ENCODE measurements at places on chromosomes 12 and 14.

- no peak for DNase-seq
Measured at GRCh38 chr12:16605642-16606116, 283 bp downstream of the LMO3 start.

GRCh38 chr12:79926951-79927350 is 7.9 kb downstream of the PPP1R12A start:
- DNase-seq: no peak

- no peak for DNase-seq
Measured at GRCh38 chr12:132190012-132190755, 45.9 kb downstream of the NOC4L start.

DNA sequence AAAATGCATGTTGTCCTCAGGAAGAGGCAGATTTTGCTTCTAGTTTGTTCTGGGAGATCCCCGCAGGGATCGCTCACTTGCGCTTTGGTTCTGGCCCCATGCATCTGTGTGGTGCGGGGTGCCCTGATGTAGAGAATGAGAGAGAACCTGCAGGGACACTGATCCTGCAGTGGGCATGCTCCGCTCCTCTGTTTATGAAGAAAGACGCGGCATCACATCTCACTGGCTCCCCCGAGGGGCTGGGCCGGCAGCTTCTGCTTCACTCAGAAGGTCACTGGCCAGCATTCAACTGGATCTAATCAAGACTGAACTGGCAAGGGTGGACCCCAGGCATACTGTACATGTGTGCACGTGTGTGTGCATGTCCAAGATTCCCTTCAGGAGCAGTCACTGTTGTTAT is 164.2 kb downstream of the CALM1 start:
- DNase-seq: no peak

- no peak for DNase-seq
Measured at GRCh38 chr12:52285172-52285745, 6.1 kb downstream of the KRT81 start.

GRCh38 chr12:21828779-21829178 is 54.3 kb upstream of the KCNJ8 start:
- no peak for DNase-seq

GRCh38 chr12:19140381-19141236 is 11.1 kb downstream of the PLEKHA5 start:
- DNase-seq: no peak

DNA sequence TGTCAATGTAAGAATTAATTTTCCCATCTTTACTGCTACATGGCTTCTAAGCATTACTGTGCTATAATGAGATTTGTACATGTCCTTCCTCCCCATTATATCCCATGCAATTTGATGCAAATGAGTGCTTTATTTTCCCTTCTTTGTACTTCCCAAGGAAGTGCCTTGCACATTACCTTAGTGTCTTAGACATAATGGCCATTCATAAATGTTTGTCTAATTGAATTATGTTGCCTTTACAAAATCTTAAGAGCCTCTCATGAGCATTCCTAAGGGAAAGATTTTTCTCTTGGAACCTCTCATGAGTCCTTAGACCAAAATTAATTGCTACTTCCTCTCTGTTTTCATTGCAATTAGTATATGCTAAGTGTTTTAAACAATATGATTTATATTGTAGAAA is 741.7 kb downstream of the RERGL start:
- no peak for DNase-seq

- DNase-seq: no peak
Measured at GRCh38 chr14:100504372-100505078, 82.7 kb downstream of the BEGAIN start.

DNA sequence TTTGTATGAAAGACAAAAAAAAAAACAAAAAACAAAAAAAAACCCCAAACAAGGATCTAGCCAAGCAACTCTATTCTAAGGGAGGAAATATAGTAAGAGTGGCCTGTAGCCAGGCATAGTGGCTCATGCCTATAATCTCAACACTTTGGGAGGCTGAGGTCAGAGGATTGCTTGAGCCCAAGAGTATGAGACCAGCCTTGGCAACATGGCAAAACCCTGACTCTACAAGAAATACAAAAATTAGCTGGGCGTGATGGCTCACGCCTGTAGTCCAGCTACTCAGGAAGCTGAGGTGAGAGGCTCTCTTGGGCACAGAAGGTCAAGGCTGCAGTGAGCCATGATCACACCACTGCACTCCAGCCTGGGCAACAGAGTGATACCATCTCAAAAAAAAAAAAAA is 47.9 kb downstream of the TMEM117 start:
- no peak for DNase-seq

DNA sequence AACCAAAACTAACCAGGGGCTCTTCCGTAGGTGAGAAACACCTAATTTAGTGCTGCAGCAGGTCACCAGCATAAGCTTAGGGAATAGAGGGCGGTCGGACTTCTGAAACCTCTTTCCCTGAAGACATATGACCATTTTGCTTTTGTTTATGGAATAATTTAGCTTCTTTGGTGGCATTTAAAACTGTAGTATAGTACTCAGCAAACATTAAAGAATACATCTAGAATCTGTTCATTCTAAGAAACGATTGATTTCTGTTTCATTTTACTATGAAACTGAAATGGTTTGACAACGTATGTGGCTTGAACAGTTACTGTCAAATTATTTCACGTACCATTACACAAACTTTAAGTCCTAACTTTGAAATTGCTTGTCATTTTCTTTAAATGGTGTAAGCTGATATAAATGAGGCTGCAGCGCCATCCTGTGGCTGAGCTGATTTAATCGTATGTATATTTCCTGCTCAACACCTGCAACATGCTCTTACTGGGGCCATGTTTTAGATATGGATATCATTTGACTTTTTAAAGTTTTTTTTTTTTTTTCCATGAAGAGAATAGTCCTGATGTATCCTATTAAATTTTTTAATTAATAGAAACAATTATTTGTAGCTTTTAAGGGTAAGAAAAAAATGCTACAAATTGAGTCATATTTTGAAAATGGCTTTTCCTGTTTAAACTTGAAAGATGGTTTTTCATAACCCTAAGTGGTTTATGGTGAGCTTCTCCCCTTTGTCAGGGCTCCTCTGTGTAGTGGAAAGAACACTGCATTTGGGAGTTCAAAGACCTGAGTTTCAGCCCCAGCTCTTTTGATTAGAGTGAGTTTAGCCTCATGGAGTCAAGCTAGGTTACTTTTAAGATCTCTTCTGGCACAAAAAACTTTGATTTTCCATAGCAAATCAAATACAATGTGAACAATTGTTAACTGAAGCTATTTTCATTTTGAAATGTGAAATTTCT is 27.4 kb downstream of the CFAP54 start:
- peak; percentile 90 for DNase-seq

DNA sequence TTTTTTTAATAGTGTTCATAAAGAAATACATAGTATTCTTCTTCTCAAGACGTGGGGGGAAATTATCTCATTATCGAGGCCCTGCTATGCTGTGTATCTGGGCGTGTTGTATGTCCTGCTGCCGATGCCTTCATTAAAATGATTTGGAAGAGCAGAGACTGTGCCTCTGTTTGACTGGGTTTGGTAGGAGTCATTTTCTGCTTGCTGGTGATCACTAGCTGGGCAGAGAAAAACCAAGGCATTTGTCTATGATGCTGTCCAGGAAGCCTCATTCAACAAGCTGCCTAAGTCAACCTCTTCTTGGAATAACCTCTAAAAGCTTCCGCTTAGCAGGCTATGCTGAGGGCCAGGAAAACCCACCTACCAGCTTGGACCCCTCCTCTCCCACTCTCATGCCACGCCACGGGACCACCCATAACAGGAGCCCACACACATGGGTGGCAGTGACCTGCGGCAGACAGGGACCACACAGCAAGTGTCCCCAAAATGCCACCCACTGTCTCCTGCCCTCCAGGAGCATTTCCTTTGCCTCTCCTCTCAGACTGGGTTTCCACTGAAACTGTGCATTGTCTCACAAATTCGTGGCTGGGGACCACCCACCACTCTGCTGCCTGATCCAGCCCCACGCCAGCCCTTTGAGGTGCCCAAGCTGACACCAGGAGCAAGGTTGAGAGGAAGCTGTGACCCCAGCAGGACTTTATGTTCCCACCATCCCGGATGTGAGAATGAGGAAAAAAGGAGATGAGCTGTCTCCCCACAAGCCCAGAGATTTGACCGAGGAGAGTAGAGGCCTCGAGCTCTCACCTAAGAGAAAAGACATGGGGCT is 36.8 kb downstream of the DAD1 start:
- no peak for DNase-seq

- DNase-seq: no peak
Measured at GRCh38 chr14:103220134-103220981, 97.1 kb downstream of the TNFAIP2 start.

- DNase-seq: no peak
Measured at GRCh38 chr14:89336338-89336737, 80.7 kb downstream of the FOXN3 start.

DNA sequence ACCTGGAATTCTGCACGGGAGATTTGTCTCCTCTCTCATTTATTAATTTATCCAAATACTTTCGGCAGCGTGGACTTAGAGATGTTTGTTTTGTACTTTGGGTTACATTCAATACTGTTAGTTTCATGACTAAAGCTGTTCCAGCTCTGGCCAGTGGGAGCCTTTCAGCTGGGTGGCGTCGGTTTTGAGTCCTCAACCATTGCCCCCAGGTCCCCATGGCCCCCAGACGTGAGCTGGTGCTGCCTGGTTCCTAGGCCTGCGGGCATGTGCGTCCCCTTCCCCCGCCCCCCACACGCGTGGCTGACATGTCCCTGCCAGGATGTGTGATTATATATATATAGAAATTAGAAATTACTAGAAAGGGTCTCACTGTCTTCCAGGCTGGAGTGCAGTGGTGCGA is 48.2 kb downstream of the KIF26A start:
- DNase-seq: no peak

- no peak for DNase-seq
Measured at GRCh38 chr12:63848450-63848849, 4.0 kb downstream of the SRGAP1 start.

All from activated CD4-positive, alpha-beta T cell treated with anti-CD3 and anti-CD28 coated beads, Interleukin-2, amount 50 U/mL, for 1 hour (primary cell).